C1 segment of cervical spinal cord (tissue), 14 donors: ENCODE measurements at places on chromosomes 13 and 19.

GRCh38 chr13:113905018-113905417 is 41.1 kb upstream of the GAS6 start:
- DNase-seq: no peak

DNA sequence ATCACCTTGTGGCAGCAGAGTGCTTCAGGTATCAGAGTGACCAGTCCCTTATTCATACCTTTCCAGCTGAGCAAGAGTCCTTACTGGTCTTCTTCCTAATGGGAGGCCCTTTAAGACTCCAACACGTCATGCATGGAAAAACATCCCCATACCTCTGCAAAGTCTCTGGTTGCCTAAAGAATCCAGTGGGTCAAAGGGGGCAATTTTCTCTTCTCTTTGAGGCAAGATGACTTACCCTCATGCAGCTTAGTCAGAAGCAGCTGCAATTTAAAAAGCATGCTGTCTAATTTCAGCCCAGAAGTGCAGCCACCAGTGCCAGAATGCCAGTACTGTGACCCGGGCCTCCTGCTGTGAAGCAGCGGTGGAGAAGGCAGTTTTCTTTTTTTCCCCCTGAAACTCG is 18.7 kb downstream of the PPP5C start:
- DNase-seq: no peak

DNA sequence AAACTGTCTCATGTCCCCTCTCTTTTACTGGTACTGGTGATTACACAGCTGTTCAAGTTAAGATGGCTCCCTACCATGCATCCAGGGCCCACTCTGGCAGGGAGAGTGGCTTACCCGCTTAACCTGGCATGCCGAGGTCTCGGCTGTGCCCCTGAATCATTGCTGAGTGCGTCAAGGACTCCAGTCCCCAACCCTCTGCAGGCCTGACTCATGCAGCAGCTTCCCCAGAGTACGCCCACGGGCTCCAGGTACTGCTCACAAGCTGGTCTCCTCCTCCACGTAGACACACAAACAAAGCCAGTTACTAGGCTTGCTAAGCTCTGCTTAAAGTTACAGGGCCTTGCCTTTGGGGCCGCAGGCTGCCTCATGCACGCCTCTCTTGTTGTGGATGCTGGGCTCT is 447.4 kb downstream of the COG6 start:
- no peak for DNase-seq

DNA sequence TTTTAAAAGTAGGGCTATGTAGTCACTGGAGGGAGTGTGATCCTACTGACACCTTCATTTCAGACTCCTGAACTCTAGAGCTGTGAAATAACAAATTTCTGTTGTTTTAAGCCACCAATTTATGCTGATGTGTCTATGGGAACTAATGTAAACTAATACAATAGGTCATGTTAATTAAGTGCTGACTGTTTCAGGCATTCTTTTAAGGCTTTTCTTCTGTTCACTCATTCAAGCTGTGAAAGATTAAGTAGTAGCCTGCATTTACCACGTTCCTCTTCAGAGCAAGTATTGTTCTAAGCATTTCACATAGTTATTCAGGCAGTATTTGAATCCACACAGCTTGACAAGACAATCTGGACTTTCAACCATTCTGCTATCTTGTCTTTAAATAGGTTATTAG is 1135.0 kb downstream of the SLITRK1 start:
- DNase-seq: no peak

- no peak for DNase-seq
Measured at GRCh38 chr13:97387485-97387839, 46.5 kb upstream of the RAP2A start.

- DNase-seq: no peak
Measured at GRCh38 chr19:10266706-10267105, 4.2 kb upstream of the ICAM1 start.

DNA sequence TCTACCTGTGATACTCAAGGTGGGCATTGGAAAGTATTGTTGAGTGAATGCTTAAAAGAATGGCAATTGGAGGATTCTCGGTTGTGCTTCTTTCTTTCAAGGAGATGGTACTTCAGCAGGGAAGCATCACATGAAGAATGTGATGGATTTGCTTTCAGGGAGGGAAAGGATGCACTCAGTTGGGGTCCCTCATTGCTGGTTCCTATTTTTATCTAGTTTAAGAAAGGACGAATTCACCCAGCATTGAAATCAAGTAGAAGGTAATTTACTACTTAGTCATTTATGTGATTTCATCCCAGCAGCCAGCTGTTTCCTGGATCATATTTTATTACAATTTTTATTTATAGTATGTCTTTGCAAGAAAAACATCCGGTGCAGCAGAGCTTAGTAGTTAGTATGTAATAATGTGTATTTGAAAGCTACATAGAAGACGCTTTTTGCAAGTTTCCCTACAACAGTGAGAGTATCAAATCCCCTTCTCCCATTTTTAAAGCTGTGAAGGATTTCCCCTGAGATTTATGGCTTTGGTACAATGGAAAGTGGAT is 417.9 kb downstream of the GPC5 start:
- no peak for DNase-seq

GRCh38 chr19:52734331-52734892 is 432 bp downstream of the ZNF611 start:
- no peak for DNase-seq

- DNase-seq: no peak
Measured at GRCh38 chr13:49225223-49226042, 5.3 kb downstream of the MLNR start.

GRCh38 chr19:2722541-2723344 is 1.6 kb upstream of the DIRAS1 start:
- DNase-seq: no peak

DNA sequence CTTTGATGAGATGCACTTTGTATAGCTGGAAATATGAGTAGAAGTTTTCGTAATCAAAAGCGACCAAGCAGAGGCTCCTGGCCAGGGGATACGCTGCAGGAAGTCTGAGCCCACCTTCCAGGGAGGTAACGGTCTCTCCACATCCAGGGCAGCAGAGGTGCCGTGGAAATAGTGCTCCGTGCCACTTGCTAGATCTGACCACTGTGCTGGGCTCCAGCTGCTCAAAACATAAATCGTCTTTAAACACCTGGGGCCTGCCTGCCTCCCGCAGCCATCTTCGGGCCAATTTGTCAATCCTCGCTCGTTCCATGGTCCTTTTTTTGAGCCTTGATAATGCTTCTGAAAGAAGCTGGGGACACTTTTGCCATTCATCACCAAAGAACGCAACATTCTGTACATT is 445.0 kb downstream of the ZNF536 start:
- DNase-seq: no peak

GRCh38 chr19:30444686-30445232 is 72.6 kb downstream of the ZNF536 start:
- no peak for DNase-seq

GRCh38 chr13:78317030-78317429 is 286.3 kb downstream of the POU4F1 start:
- no peak for DNase-seq

DNA sequence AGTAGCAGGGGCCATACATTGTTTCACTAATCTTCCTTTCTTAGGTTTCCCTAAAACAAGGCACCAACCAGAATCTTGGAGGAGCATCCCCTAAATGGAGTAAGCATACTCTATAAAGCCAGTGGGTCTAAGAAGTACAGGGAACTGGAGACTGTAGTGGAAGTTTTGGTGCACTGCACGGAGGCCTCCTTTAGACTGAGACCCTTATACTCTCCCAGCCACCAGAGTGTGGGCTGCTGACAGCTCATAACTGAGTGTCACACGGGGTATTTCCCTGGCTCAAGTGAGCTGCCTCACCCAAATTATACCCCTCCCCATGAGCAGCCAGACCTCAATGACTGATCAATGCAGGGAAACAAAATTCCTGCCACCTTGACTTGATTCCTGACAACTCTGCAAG is 349.5 kb downstream of the NDFIP2 start:
- no peak for DNase-seq

GRCh38 chr13:48942131-48942530 is 33.6 kb upstream of the FNDC3A start:
- DNase-seq: no peak

GRCh38 chr19:10761443-10762250 is 43.8 kb downstream of the DNM2 start:
- no peak for DNase-seq

DNA sequence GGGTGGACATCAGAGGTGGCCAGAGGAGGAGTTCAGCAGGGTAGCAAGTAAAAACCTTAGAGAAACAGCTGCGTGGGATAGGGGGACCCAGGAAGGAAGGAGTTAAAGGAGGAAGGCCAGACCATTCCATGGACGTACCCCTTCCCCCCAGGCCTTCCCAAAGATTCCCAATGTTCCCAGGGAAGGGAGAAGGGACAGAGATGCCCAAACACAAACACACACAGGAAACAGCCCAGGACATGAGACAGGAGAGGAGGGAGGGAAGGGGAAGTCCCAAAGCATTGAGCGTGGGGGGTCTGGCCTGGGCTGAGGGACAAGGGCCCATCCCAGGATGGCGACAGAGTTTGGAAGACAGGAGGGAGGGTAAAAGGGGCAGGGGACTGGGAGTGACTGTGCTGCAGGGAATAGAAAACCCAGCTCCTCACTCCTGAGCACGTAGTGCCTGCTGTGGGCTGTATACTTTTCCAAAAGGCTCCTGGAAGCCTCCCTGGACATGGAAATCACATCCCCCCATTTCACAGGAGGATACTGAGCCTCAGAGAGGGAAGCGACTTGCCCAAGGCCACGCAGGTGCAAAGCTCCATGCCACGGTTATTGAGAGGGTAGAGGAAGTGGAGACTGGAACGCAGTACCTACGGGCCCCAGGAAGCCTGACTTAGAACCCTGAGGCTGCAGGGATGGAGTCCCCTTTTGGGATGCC is 1.1 kb downstream of the SYDE1 start:
- DNase-seq: no peak

DNA sequence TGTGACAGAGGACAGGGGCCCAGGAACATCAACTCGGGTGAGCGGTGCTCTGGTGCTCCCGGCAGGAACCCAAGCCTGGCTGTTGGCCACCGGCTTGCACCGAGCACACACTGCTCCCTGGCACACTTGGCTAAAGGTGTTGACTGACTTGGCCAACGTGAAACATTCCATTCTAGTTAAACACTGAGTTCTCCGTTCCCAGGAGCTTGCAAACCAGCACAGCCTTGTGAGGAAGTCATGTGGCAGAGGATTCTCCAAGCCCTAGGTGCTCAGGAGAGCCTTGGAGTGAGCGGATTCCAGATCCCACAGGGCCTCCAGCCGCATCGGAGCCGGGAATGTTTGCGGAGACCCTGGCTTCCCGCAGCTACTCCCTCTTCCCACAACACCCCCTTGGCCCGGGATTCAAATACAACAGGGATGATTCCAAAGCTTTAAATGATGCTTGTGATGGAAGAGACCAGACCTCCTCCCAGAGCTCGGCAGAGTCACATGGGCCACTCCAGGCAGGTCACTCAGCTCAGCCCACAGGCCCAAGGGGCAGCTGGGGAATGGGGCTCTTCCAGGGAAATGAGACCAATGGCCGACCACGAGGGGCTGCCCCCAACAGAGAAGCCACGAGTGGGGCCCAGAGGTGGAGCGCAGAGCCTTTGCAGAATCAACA is 2.9 kb downstream of the C13orf46 start:
- DNase-seq: no peak

DNA sequence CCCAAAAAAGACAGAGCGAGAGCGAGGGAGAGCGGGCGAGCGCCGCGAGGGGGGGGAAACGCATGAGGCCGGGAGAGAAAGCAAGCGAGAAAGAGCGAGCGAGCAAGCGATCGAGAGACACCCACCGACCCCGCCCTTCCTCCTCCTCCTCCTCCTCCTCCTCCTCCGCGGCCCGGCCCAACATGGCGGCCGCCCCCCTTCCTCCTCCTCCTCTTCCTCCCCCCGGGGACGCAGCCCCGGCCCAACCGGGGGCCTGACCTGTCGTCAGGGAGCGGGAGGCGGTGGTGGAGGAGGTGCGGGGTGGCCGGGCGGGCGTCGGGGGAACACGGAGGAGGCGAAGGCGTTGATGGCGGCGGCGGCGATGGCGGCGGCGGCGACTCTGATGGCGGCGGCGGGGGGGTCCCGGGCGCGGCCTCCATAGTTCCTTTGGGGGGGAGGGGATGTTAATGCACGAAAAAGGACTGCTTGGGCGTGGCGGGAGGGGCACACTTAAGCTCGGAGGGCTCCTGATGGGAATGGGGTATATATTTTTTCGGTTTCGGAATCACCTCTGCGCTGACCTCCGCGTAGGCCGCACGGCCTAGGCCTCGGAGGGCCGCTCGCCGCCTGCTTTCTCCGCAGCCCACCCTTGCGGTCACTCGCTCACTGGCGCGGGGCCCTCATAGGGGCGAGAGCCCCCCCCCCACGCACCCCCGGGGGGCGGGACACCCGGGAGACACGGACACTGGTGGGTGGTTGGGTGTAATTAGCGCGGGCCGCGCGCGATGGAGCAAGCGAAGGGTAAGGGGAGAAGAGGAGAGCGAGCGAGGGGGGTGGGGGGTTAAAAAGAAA is 1.2 kb downstream of the ZC3H4 start:
- peak; percentile 68 for DNase-seq

DNA sequence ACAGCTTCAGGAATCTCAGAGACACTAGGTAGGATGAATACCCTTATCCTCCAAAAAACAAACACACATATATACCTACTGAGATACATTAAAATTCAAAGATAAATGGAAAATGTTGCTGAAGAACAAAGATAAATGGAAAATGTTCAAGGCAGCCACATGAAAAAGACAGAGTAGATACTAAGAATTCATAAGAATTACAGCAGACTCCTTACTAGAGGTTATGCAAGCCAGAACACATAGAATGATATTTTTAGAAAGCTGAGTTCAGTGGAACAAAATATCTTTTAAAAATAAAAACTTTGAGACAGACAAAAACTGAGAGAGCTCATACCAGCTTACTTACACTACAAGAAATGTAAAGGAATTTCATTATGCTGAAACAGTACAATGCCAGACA is 35.6 kb downstream of the UCHL3 start:
- DNase-seq: no peak

DNA sequence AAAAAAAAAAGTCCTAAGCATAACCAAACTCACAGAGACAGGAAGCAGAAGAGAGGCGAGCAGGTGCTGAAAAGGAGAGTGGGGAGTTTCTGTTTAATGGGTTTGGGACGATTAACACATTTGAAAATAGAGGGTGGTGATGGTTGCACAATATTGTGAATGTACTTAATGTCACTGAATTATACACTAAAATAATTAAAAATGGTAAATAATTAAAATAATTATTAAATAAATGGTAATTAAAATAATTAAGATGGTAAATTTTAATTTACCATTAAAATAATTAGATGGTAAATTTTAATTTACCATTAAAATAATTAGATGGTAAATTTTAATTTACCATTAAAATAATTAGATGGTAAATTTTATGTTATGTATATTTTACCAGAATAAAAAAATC is 74.8 kb upstream of the XPO4 start:
- DNase-seq: no peak
